ENCODE measurements at places on chromosomes 5 and 9.

DNA sequence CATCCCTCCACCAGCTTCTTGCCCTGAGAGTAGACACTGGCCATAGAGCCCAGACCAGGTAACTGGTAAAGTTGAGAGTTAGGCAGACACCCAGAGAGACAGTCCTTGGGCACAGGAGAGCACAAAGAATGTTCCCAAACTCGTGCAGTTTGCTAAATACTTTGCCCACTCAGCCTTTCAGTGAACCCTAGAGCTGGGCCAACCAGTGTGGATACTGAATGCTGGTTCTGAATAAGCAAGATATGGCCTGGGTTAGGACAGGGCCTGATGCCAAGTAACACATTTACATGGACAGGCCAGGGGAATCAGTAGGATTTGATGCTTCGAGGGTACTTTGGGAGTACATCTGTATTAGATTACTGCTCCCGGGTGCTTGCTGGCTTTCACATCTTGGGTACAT is 185.4 kb downstream of the SH3GL2 start:
- DNase-seq = no peak

DNA sequence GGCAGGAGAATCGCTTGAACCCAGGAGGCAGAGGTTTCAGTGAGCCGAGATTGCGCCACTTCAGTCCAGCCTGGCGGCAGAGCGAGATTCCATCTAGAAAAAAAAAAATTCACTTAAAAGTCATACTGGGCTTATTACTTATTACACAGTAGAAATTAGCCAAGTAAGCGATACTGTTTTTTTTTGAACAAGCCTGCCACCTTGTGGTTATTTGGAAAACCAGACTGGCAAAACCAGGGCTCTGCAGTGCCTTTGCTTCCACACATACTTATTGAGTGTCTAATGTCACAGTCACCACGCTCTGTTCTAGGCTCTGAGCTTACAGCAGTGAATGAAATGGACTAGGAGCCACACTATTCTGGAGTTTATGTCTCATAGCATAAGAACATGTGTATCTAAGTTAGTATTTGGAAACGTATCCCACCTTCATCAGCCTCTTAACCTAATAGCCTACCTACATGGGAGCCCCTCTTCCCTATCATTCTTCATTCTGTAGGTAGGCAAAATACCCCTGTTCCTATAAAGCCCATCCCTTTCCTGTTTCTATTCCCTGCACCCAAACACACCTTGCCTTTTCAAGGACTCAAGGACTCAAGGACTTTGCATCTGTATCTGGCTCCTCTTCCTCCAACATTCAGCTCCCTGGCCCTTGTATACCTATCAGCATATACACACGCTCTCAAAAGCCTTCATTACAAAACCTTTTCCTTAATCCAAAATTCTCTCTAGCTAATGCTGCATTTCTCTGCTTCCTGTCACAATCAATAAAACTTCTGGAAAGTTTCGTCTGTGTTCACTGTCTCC is 13.9 kb upstream of the BASP1 start:
- peak; percentile 66 for DNase-seq

DNA sequence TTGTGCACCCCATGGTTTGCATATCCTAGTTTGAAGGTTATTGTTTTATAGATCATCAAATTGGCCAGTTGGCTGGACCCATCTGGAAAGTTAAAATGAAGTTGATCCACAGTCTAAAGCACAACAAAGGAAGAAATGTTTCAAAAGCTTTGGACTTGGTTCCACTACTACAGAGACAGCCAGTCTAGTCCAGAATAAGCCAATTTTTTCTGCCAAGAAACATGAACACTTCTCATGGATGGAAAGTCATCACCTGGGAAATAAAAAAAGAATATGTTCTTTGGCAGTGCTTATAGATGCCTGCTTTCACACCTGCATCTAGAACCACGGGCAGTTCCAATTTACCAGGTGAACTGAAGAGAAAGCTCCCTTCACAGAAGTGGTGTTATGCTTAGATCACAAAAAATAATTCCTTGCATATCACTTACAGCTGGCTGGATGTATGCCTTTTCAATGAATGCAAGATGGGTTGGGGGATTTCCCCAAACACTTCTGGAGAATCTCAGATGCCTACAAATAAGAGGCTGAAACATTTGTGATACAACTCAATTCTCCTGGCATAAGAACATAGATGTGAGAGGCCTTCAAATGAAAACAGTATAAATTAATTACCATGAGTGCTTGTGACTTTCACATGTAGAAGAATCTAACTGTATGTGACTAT is 26.9 kb downstream of the C9 start:
- DNase-seq = no peak

GRCh38 chr5:55226934-55227663 is at the start of gene MCIDAS:
MCIDAS (minus strand) TSS chr5:55227315; CDS start chr5:55227138, 177 bp downstream.
- DNase-seq = peak; percentile 84

- DNase-seq = no peak
These were observed 2.4 kb upstream of the SNX2 start for GRCh38 chr5:122772446-122772845.

- DNase-seq = no peak
These were observed 121.6 kb upstream of the FST start for GRCh38 chr5:53358794-53359193.

DNA sequence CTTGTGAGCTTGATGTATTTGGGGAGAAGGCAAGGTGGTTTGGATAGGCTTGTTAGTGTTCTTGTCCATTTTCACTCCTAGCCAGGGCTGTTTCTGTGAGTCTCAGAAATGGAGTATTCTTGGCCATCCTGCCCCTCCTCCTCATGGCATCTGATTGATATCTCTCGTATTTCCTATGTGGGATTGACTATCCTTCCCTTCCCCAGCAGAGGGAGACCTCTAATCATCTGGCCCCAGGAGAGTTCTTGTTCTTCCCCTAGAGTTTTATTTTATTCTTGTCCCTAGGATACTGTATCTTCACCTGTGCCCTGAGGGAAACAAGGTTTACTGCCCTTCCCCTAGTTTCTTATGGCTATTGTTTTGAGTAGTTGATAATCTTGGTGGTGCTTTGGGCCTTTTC is 114.4 kb downstream of the VPS13A start:
- DNase-seq = peak; percentile 58

GRCh38 chr5:177194268-177194667 is 60.7 kb downstream of the NSD1 start:
- DNase-seq = no peak

GRCh38 chr9:83234541-83234940 is 171.6 kb upstream of the RASEF start:
- no peak for DNase-seq

DNA sequence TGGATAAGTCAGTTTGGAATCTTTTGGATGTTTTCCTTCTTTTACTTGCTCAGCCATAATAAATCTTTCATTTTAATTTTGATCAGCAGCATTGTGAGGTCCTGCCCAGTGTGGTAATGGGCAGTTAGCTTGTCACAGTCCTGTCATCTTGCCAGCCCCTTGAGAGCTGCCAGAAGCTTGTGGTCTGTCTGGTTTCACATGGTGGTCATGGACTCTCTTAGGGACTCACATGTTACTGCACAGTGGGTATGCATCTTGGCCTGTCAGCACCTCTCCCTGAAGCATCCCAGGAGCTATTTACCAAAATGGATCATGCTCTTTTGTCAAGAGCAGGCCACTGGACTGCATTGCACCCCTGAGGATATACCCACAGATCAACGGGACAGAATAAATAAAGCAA is 60.3 kb downstream of the DAPK1 start:
- DNase-seq = no peak

- no peak for DNase-seq
These were observed 83.3 kb upstream of the ANKRD55 start for GRCh38 chr5:56316299-56316994.

DNA sequence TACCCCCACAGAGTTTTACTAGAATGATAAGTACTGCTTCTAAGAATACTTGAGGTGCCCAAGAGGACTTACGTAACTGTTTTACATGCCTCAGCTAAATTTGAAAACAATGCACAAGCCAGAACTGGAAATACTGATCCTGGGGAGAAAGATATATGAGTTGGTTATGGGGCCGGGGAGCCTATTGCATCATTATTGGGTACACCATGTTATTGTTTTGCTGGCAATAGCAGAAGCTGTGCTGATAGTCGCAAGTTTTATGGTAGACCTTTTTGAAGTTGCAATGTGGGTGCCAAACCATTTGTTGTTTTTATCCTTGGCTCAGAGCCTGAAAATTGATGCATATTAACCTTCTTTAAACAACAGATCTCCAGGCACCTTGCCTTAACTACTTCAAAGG is 108.4 kb upstream of the DHFR start:
- DNase-seq = no peak

DNA sequence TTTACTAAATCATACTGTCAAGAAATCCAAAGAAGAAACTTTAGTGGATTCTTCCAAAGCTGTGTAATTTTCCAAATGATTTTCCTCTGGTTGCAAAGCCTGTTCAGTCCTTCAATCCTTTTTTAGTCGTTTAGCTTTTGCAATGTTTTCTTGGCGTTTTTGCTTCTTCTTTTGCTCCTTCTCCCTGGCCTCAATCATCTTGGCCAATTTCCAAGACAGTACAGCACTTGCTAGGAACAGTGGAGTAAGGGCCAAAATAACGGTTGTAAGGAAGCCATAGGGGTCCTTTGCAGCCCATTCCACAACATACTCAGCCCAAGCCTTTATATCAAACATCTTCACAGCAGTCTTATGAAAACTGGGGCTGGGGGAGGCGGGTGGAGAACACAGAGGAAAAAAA is 2.4 kb downstream of the SMIM15 start:
- no peak for DNase-seq

DNA sequence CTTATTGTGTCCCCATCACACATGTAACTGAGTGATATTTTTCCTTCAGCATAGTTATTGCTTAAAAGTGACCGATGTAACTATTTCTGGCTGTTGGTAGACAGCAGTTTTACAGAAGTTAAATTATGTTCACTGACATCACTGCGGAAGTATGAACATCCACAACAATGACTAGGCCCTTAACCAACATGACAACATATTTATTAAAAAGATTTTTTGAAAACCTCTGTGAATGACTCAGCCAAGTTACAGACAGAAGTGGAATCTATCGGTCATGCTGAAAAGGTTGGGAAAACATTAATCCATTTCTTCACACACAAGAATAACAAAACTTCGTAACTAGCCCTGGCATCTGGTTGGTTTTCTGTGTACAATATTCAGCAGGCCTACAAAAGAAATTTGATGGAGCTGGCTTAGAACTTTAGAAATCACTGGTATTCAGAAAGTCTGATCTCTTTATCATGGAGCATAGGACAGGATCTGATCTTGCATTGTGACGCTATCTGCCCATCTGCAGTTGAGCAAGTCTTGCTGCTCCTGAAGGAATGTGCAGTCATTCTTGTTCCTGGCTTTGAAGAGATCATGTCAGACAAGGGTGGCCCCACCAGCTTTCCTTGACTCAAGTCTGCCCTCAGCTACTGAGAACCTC is 6.5 kb downstream of the GLIS3 start:
- DNase-seq = no peak

GRCh38 chr5:87570366-87570765 is 157.6 kb upstream of the CCNH start:
- no peak for DNase-seq

- DNase-seq = no peak
These were observed 11.2 kb downstream of the LIX1 start for GRCh38 chr5:97131139-97131710.

DNA sequence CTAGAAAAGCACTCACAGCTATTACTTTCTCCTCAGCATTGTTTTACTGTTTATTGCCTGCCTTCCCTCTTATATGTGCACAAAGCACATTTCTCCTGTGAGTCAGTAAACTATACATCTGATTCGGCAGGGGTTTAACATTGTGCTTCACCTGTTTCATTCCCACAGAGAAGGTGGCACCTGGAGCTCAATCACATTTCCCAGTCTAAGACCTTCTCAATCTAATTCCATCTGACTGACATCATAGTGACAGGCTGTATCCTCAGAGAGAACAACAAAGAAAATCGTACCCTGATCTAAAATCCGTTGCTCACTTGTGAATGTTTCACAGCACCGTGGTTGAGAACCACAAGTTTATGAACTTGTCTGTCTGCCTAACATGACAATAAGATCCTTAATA is 92.4 kb upstream of the CAST start:
- no peak for DNase-seq

- DNase-seq = peak; percentile 10
These were observed 215.8 kb upstream of the TRIM32 start for GRCh38 chr9:116471093-116471906.

DNA sequence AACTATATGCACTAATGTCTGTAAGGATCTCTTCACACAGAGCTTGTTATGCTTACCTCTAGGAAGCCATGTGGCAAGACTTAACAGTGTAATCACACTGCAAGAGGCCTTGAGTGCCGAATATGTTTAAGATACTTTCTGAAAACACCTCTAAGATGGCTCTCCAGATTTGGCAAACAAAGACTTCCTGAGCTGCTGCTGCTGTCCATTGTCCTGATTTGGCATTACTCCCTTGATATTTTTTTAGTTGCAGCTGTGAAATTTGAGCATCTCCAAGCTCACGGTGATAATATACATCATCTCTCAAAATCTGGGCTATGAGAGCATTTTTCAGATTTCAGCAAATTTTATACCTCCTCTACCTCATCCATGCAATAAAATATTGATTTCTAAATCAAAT is 384.5 kb upstream of the CDH6 start:
- DNase-seq = no peak

GRCh38 chr5:5135957-5136676 is 4.0 kb upstream of the ADAMTS16 start:
- DNase-seq = no peak

DNA sequence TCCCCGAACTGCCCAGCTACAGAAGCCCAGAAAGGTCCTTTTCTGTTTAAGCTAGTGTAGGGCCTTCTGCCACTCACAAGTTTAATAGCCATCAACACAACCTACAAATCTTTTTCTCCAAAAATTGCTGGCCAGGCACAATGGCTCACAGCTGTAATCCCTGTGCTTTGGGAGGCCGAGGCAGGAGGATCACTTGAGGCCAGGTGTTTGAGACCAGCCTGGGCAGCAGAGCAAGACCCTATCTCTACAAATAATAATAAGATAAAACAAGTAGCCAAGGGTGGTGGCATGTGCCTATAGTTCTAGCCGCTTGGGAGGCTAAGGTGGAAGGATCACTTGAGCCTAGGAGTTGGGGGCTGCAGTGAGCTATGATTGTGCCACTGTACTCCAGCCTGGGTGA is 176.4 kb downstream of the HSD17B3 start:
- no peak for DNase-seq

DNA sequence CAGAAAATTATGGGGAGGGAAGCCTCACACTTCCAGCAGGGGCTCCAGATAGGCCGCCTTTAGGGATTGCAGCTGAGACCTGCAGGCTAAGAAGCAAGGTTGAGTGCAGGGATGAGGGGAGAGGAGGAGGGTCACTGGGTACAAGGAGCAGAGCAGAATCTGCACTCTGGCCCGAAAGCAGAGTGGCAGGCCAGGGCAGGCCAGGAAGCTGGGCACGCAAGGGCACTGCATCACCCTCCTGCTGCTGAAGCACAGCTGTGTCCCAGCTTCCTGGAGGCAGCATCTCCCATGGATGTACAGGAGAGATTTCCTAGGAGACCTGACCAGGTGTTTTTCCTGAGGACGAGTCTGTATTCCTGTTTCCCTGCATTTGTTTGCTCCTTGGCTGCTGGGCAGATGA is 92.1 kb downstream of the SYK start:
- no peak for DNase-seq

GRCh38 chr5:65194871-65195270 is 286.8 kb downstream of the ADAMTS6 start:
- DNase-seq = no peak

- DNase-seq = no peak
These were observed 12.2 kb upstream of the SPDL1 start for GRCh38 chr5:169571355-169571754.
